ENCODE measurements at places on chromosomes 2 and 18. TPM values are rescaled to one million over a fixed set of nuclear protein-coding genes. Genes with fewer than 3 reads are reported as not detected.

GRCh38 chr18:8300751-8301410, 308.4 kb upstream of the RAB12 start:
- H3K27ac ChIP-seq: no peak overlapping the region
- H3K36me3 ChIP-seq: no peaks in the 10 kb centered on the region
- no peak for DNase-seq

DNA sequence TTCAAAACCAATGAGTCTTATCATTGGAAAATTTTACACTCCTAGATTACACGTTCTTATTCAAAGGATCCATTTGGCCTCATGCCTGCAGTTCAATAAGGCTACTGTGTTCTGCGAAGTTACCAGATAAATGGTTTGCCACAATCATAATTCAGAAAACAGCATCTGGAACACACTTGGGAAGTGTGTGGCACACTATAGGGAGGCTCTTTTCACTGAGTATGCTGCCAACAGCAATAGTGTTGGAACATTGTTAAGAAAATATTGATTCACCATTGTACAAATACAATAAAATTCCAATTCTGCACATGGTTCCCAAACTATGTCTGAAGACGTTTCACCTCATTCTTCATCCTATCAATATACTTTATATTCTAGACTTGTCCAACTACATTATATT, 141.4 kb upstream of the DOK6 start:
- DNase-seq: no peak
- no peak overlapping the region for H3K4me3 ChIP-seq
- no peaks in the 10 kb centered on the region for H3K27me3 ChIP-seq
- H3K36me3 ChIP-seq: no peaks in the 10 kb centered on the region

The SMPD4 gene
- 67.6 TPM for total RNA-seq

The SPATA3 gene
- total RNA-seq: not detected

The LAMA1 gene
- not detected for total RNA-seq

GRCh38 chr2:64226611-64227010, 82.4 kb upstream of the PELI1 start:
- peaks cover 17% of the 10 kb centered on the region for H3K4me1 ChIP-seq
- H3K27ac ChIP-seq: no peak overlapping the region
- DNase-seq: no peak
- H3K27me3 ChIP-seq: peaks cover 10% of the 10 kb centered on the region

The CYP27C1 gene
- total RNA-seq: not detected

DNA sequence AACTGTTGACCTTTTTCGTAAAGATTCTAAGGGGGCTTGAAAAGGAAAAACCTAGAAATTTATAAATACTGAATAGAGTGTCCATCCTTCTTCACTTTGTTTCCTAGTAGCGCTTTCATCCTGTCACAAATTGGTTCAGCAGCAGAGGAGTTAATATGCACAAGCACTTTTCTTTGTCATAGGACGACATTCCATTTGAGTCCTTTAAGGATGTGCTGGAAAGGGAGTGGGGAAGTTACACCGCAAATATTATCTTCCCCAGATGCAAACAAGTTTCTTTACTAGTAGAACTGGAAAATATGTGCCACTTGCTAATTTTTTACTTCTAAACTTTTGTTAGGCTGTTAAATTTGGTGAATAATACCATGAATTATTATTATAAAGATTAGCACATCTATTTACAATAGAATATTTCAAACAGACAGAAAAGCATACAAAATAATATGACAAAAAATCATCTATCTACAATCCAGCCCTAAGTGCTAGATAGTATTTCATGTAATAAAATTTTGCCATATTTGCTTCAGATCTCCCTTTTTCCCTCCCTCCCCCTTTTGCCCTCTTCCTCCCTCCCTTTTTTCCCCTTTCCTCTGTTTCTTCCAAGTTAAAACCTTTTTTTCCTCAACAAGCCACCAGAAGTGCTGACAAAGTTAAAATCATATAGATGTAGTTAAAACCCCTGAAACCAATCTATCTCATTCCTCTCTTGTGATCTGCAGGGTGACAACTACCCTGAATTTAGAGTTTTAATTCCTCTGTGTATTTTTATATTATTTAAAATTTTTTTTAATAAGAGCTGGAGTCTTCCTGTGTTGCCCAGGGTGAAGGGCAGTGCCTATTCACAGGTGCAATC, 50.5 kb upstream of the MAP4K3 start:
- H3K4me3 ChIP-seq: no peak overlapping the region
- H3K4me1 ChIP-seq: peaks cover 5% of the 10 kb centered on the region
- no peak overlapping the region for H3K27ac ChIP-seq
- H3K36me3 ChIP-seq: peaks cover 5% of the 10 kb centered on the region

The OSR1 gene
- total RNA-seq: not detected

DNA sequence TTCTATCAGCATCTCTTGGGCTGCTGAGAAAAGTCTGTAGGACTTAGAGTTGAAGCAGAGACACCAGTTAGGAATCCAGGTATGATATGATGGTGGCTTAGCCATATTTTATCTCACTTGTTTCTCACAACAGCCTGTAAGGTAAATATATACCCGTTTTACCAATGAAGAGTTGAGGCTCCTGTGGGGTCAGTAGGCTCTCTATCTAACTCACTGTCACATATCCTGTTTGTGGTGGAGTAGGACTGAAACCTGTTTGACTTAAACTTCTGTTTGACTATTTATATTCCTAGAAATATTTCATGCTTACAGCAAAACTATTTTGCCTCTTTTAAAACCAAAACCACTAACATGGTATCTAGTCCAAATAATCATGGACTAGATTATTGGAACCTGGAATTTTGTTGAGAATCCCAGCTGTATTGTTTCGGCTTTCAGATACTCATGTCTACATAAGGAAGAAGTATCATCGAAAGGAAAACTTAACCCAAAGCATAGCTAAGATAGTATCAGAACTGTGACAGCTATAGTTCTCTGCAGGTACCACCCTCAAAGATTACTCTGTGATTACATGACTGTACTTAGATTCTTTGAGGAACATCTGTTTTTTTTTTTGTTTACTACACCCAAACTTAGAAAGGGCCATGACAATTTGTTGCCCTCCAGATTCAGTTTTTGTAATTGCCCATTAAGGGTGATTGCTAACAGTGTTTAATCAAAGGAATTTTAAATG, 216.1 kb upstream of the THUMPD2 start:
- no peak overlapping the region for H3K27ac ChIP-seq
- H3K4me1 ChIP-seq: no peaks in the 10 kb centered on the region
- no peaks in the 10 kb centered on the region for H3K36me3 ChIP-seq
- no peak for DNase-seq
- no peak overlapping the region for H3K4me3 ChIP-seq

GRCh38 chr2:147910990-147911473, 66.2 kb downstream of the ACVR2A start:
- H3K4me3 ChIP-seq: no peak overlapping the region
- peak; percentile 23 for DNase-seq
- H3K27me3 ChIP-seq: no peaks in the 10 kb centered on the region
- H3K36me3 ChIP-seq: no peaks in the 10 kb centered on the region

- peak overlapping the region; percentile 95 for H3K4me3 ChIP-seq
- peaks cover 50% of the 10 kb centered on the region for H3K27me3 ChIP-seq
- H3K27ac ChIP-seq: peak overlapping the region; percentile 91
- no peak for DNase-seq
Observed at GRCh38 chr2:19362755-19363473, 4.5 kb upstream of the OSR1 start.

The TCF7L1 gene
- not detected for total RNA-seq

DNA sequence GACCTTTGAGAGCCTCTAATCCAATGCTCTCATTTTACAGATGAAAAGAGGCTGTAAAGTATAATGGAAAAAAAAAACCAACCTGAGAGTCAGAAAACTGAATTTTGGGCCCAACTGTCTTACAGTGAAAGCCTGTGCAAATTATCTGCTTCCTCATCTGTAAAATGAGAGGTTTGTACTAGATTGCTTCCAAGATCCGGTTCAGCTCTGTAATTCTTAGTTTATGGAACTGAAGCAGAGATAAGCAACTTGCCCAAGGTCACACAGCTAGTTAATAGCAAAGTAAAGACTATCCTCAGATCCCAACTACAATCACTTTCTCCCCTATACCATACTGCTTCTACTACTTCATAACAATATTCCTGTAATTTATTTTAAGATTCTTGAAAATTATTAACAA, 6.3 kb downstream of the TLK1 start:
- H3K27ac ChIP-seq: peak overlapping the region; percentile 16
- H3K36me3 ChIP-seq: peaks cover under 1% of the 10 kb centered on the region
- DNase-seq: no peak
- H3K27me3 ChIP-seq: no peaks in the 10 kb centered on the region

DNA sequence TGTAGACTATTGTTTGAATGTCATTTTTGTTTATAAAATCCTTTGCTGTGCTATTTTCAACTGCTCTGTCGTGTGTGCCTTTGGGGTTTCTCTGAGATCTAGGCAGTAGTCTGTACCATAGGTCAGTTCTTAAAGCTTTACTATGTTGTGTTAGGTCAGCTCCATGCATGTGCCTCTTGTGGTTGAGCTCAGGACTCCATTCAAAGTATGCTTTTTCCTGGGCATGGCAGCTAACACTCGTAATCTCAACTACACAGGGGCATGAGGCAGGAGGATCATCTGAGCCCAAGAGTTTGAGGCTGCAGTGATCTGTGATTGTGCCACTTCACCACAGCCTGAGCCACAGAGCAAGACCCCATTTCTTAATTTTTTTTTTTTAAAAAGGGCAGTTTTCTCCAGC, 174.4 kb upstream of the SPHKAP start:
- no peaks in the 10 kb centered on the region for H3K4me1 ChIP-seq
- no peaks in the 10 kb centered on the region for H3K27me3 ChIP-seq
- no peak overlapping the region for H3K27ac ChIP-seq

Data from T-helper 17 cell (primary cell).